Mesangial cell (primary cell): ENCODE measurements at places on chromosomes 16 and 17. TPM values are rescaled to one million over a fixed set of nuclear protein-coding genes. Genes with fewer than 3 reads are reported as not detected.

The XAF1 gene
- total RNA-seq: under 0.01 and 2.2 TPM in 2 replicates

The SOST gene
- total RNA-seq: not detected in 2 replicates

The TBC1D3 gene
- not detected in 2 replicates for total RNA-seq

The ASGR1 gene
- 0.63 and 1.6 TPM in 2 replicates for total RNA-seq

The TBKBP1 gene
- total RNA-seq: 1.8 and 8.9 TPM in 2 replicates

The MYO1D gene
- 21.7 and 30.9 TPM in 2 replicates for total RNA-seq

The MYL4 gene
- not detected in 2 replicates for total RNA-seq

The KIF22 gene
- total RNA-seq: 19.4 and 130 TPM in 2 replicates

The KCNAB3 gene
- total RNA-seq: 0.16 and 0.63 TPM in 2 replicates

The ADORA2B gene
- 6.3 and 16.3 TPM in 2 replicates for total RNA-seq

The WSB1 gene
- 62.4 and 243 TPM in 2 replicates for total RNA-seq

The MGAT5B gene
- 0.33 and 1.5 TPM in 2 replicates for total RNA-seq

The CACNA1G gene
- total RNA-seq: under 0.01 and 0.38 TPM in 2 replicates

The SULT1A4 gene
- total RNA-seq: 1.4 and 2.1 TPM in 2 replicates

The SPATA22 gene
- total RNA-seq: 0.38 TPM in 1 of 2 replicates, not detected in the other

The FBXL16 gene
- under 0.01 and 1.4 TPM in 2 replicates for total RNA-seq

The SMPD3 gene
- under 0.01 and 0.76 TPM in 2 replicates for total RNA-seq

The HSPB9 gene
- total RNA-seq: not detected in 2 replicates

The SLC5A10 gene
- total RNA-seq: 0.13 TPM in 1 of 2 replicates, not detected in the other

The AIPL1 gene
- total RNA-seq: not detected in 2 replicates

The TBC1D3E gene
- total RNA-seq: 2.9 TPM in 1 of 2 replicates, not detected in the other

The TEKT1 gene
- not detected in 2 replicates for total RNA-seq

The TAC4 gene
- total RNA-seq: not detected in 2 replicates

The MT3 gene
- total RNA-seq: not detected in 2 replicates

The MT1E gene
- total RNA-seq: 530 and 533 TPM in 2 replicates

The HYDIN gene
- total RNA-seq: 0.33 and 1.0 TPM in 2 replicates
